HL-60 (cell line): ENCODE measurements at places on chromosomes 7 and 10.

- DNase-seq = no peak
These were observed 8.2 kb downstream of the CYP2W1 start for GRCh38 chr7:990933-991728.

DNA sequence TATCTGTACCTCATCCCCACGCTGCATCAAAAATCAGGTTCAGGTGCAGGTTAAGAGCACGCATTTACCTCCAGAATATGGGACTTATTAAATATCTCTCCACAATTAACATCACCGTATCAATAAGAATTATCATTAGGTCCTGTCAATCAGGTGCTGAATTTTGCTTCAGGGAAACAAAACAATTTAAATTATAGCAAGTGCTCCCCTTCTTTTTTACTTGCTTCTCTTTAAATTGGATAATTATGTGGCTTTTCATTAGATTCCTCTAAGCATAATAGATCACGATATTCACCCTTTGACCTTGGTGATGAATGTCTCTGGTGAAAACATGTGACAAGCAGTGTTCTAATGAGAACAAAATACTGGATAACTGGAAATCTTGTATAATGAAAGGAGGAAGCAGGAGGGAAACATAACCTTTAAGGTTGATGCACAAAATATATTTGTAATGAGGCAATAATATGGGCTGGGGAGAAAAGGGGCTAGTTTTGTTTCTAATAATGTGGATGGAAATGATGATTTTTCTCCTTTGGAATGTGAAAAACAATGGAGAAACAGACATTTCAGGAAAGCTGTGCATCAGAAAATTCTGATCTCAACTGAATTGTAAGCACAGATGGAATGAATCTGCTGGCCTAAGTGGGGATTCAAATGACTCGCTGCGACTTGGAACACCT lies 166.9 kb downstream of the SNX10 start:
- DNase-seq = no peak

DNA sequence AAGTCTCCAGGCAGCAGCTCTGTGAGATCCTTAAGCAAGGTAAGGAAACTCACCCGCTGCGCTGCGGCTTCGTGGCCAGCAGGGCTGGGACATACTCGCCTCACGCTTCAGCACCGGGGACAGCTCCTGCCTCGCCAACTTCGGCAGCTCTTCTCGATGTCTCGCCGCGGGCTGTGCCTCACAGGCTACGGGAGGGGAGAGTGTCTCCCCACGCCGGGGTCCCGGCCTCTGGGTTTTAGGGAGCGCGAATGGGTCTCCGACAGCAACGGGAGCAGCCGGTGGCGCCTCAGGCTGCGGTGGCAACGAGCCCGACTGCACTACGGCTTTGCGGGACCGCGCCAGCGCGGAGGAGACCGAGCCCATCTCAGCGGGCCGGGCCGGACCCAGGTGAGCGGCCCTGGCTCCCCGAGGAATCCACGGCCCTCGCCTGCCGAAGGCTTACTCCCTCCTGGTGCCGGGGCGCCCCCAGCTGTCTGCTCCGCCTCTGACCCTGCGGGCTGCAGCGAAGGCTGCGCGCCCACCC lies 62.4 kb downstream of the LSM5 start:
- DNase-seq = peak; percentile 64

- DNase-seq = no peak
These were observed 87.5 kb downstream of the PARD3 start for GRCh38 chr10:34727595-34728033.

DNA sequence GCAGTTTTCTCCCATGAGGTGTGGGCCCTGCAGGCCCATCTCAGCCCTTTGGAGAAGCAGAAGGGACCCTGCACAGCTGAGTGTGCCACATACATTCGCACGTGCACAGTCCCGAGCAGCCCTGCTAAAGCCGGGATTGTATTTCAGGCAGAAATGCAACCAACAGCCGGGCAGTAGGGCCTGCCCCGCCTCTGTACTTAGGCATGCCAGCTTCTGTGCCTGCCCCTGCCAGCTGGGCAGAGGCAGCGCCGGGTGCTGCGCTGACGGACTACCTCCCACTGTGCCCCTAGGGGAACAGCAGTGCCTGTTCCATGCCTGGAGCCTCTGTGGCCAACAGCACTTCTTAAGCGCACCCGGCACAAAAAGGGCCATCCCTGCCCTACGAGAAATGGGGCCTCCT lies 170.3 kb downstream of the NEURL1 start:
- DNase-seq = no peak

GRCh38 chr7:129359638-129360037 lies 74.6 kb upstream of the STRIP2 start:
- no peak for DNase-seq

DNA sequence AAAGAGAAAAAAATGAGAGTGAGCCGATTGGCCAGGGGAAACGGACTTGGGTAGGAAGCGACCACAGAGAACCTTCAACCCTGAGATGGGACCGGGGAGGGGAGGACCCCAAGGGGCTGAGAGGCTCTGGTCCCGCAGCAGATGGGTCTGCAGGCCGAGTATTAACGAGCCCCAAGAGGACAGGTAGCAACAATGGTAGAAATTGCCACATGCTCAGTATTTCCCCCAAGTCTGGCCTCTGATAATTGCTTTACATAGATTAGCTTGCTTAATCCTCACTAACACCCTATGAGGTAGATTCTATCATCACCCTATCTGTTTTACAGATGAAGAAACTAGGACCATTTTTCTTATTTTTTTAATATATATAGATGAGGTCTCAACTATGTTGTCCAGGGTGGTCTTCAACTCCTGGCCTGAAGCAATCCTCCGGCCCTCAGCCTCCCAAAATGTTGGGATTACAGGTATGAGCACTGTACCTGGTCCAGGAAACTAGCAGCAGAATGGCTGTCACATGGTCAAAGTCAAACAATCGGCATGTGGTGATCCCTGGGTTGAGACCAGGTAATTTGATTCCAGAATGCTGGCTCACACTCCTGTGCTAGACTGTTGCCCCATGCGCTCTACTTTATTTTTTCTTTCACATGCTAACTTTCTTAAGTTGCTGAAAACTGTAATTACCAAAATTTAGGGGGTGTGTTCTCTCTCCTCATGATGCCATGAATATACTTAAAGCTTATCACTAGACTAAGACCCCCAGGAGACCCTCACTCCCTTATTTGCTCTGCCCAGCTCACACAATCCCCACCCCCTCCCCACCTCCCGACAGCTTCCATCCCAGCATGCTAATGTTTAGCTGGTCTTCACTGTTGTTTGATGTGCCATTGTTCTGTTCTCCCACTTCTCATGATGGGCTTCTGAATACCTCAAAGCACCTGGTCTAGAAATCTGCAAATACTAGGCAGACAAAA lies 67.9 kb upstream of the AFAP1L2 start:
- DNase-seq = no peak

- no peak for DNase-seq
These were observed 39.6 kb downstream of the ABCB1 start for GRCh38 chr7:87561102-87561501.

GRCh38 chr10:526651-527312 lies 162.7 kb downstream of the DIP2C start:
- no peak for DNase-seq

- peak; percentile 65 for DNase-seq
These were observed 272.3 kb downstream of the TRIL start for GRCh38 chr7:28685644-28686417.

DNA sequence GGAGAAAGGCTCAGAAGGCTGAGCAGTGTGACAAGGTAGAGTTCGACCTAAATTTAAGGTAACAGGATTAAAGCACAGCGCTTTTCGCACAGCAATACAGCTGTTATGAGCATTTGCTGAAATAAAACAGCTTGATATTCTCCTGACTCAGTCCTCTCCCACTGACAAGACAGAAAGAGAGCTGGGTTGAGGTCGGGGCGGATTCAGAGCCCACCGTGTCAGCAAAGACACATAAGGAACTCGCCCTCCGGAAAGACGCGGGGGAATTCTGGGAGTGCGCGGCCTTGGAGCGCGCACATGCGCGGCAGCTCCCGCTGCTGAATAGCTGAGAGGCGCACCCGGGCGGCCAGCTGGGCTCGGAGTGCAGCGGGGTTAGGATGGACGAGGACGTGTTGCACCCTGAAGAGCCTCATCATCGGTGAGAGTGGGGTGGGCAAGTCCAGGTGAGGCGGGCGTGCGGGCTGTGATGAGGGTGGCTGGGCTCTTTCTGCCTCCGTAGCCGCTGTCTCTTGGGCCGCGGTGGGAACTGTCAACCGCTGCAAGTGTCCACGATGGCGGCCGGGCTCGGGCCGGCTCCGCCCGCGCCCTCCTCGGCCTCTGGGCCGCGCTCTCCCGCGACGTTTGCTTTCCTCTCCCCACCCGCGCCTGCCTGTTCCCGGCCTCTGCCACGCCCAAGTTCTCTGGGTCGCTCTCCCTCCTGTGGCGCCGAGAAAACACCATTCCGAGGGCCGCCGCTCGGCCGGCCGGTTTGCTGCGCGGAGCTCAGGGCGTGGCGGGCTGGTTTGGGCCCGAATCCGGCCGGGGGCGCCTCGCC lies 120.6 kb downstream of the LYZL1 start:
- peak; percentile 59 for DNase-seq

GRCh38 chr7:34313289-34313688 lies 344.7 kb upstream of the NPSR1 start:
- DNase-seq = no peak

DNA sequence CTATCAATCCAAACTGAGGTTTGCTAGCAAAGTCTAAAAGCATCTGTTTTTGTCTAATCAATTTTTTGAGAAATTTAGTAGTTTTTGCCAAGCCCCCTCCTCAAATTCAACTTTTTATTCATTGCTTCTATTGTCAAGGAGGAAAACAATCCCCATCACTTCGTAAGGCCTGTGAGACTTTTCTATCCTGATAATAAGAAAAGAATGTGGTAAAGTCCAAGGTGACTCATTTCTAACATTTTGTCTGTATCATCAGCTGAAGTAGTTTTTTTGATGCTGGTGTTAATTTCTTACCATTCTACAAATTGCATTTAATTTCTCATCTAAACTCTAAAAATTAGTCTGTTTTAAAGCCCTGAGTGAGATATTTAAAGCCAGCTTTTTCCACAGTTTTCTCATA lies 11.7 kb downstream of the ANK3 start:
- no peak for DNase-seq

- DNase-seq = no peak
These were observed 10.0 kb downstream of the ZNF800 start for GRCh38 chr7:127382301-127383085.

- DNase-seq = no peak
These were observed 2.8 kb downstream of the UPK3B start for GRCh38 chr7:76512941-76513816.
